ENCODE measurements at places on chromosomes 11 and 22.

- DNase-seq: no peak
These were observed 15.2 kb upstream of the ARAP1 start for GRCh38 chr11:72767203-72768062.

DNA sequence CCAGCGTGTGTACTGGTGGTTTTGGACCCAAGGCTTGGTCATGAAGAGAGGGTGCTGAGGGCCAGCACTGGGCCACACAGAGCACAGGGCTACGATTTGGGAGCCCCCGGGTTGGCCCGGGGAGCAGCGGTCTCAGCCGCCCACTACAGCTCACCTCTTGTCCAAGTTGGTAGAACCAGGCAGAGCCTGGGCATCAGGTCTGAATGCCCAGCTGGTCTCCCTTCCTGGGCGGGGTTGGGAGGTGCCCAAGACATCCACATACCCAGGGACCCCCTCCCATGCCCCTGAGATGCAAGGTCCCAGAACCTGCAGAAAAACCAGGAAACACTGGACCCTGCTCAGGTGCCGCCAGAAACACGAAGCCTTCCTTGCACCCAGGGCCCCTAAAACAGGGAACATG is 18.0 kb downstream of the CELSR1 start:
- no peak for DNase-seq

DNA sequence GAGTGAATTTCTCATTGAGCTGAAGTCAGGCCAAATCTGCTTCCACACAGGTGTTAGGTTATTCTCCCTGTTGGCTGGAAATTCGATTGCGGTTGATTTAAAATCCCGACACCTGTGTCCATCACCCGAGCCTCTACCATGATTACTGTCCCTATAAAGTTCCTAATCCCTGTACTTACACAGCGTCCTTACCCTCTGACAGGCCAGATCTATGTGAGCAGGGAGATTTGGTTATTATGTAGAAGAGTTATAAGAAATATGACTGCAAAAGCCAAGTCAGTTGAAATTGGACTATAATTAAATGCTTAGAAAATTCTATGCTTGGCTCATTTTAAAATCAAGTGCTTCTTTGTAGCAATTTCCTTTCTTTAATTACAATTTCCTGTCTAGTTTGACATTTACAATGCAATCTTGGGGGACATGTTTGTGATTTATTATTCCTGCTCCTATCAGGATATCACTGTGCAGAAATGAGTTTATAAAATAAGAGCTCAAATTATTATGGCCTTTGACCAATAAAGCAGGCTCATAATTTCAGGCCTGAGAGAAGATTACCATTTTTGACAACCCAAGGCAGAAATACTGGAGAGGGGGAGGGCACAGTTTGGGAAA is 32.5 kb upstream of the LMO1 start:
- no peak for DNase-seq

GRCh38 chr11:73931039-73931645 is 19.7 kb upstream of the DNAJB13 start:
- no peak for DNase-seq

GRCh38 chr11:61090521-61090920 is 11.8 kb upstream of the CD5 start:
- no peak for DNase-seq

- DNase-seq: no peak
These were observed 22.4 kb downstream of the C22orf23 start for GRCh38 chr22:37930952-37931440.

- DNase-seq: no peak
These were observed 24.8 kb upstream of the ADORA2A start for GRCh38 chr22:24402460-24403192.

DNA sequence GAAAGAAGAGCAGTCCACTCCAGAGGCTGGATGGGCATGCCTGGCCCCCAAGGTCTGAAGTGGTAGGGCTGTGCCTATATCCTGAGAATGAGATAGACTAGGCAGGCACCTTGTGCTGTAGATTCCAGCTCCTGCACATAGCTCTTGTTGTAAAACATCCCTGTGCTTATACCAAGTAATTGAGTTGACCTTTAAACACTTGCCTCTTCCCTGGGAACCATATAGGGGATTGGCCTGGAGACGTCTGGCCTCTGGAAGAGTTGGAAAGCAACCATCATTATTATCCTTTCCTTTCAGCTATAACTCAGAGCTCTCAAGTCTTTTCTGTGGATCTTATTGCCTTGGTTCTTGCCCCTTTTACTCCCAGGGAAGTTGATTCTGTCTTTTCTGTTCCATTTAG is 15.1 kb downstream of the LIMK2 start:
- no peak for DNase-seq

DNA sequence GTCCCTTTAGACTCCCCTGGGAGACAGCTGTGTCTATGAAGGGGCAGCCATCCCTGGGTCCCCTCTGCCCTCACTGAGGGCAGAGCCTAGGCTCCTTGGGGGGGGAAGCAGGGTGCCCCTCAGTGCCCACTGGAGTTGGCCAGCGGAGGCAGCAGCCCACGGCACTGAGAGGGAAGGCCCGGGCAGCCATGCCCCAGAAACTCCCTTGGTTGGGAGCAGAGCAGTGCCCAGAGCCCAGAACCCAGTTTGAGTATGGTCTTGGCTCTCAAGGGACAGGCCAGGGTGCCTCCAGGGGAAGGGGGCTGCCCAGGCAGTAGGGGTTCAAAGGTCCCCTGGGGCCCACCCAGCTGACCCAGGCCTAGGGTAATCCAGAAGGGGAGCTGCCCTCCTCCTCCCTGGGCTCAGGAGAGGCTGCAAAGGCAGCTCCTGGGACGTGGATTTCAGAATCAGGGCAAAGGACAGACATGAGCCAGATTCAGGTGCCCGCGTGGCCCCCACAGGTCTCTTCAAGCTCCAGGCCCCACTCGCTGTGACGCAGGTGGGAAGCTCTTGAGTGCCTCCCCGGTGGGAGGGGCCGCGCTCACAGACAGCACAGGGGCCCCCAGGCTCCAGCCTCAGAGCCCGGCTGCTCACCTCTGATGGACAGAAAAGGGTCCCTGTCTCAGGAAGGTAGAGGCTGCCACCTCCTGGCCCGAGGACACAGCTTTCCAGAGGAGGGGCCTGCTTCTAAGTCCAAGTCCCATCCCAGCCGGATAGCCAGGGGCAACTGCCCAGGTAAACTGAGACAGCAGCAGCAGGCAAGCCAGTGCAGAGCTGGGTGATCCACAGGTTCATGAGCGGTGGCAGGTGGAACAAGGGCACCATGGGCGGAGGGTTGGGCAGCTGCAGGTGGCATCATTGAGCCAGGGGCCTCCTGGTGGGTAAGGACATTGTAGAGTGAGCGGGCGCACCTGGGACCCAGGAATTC is 2.6 kb downstream of the C11orf21 start:
- DNase-seq: peak; percentile 23

GRCh38 chr11:117095284-117096161 is 2.7 kb downstream of the SIK3 start:
- DNase-seq: no peak

DNA sequence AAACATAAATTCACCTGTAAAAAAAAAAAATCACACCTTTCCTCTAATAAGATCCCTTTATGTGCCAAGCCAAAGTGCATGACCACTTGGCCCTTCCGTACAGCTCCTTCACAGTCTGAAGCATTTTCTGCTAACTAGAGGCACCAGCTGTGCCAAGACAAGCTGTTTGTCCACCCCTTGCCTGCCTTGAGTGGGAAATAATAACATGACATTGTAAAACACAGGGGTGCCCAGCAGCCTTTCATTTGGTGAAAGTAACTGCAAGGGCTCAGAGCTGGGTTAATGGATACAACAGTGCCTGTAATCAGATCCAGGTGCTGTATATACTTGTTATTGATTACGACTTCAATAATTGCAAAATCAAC is 59.2 kb downstream of the DDIAS start:
- no peak for DNase-seq

DNA sequence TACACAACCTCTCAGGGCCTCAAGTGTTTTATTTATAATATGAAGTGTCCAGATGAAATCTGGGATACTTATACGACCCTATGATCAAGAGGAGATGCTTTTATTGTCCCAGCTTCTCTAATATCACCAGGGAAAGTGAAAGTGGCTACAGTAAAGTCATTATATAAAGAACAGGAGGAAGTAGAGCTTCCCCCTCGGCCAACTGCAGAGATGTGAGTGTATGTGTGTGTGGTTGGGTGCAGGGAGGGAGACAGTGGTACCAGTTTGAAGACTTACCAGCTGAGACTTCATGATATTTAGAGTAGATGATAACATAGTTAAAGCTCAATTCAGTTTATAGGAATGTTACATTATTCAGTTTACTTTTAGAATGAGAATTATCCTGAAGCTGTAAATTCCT is 373.6 kb upstream of the DDI1 start:
- DNase-seq: no peak

GRCh38 chr11:125075242-125075625 is 12.1 kb downstream of the SLC37A2 start:
- DNase-seq: no peak

All from activated B cell treated with CpG ODN at 0.5 μM for 24 hours (primary cell).